Activated CD4-positive, alpha-beta T cell treated with anti-CD3 and anti-CD28 coated beads, Interleukin-2, amount 50 U/mL, for 48 hours (primary cell): ENCODE measurements at places on chromosomes 13 and 19.

DNA sequence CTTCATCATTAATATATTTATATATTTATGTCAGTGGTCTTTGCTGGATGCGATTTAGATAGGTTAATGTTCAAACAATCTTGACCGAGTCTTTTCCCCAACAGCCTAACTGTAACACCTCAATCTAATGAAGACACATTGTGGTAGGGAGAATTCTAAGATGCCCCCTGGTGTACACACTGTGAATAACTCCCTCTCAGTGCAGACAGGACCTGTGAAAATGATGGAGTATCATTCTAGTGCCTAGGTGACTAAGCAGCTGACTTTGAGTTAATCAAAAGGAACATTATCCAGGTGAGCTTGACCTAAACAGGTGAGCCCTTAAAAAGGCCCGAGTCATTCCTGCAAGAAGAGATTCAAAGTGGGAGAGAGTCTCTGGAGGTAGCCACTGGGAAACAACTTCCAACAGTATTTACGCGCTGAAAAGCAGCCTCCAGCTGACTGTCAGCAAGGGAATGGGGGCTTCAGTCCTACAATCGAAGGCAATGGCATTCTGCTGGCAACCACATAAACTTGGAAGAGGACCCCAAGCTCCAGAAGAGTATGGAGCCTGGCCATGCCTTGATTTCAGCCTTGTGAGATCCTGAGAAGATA lies 28.0 kb upstream of the KBTBD7 start:
- DNase-seq: peak; percentile 62

GRCh38 chr13:99646866-99647595 lies 145.8 kb downstream of the TM9SF2 start:
- no peak for DNase-seq

DNA sequence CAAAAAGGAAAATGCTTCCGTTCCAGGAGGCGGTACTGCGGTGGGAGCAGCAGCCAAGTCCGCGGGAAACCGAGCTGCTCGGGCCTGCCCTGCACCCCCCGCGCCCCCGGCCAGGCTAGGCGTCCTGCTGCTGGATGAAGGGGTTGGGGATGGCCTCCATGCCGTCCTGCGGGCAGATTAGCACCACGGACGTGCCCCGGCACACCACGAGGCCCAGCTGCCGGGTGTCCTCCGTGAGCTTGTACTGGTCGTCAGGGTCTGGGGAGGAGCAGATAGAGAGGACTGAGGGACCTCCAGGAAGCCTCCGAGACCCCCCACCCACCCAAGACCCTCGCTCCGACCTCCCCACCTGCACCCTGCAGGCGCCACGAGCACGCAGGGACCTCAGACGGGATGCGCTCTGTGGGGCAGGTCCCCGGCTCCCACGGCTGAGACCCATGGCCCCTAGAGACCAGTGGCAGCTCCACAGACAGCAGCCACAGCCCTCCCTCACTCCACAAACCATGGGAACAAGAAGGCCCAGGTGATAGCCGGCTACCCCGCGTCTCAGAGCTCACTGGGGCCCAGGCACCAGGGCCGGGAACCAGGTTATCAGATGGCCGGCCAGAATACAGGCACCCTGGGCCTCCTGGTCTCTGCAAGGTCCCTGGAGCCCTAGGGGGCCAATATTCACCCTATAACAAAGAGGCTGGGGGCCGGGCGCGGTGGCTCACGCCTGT lies 6.7 kb downstream of the LSM7 start:
- DNase-seq: no peak

DNA sequence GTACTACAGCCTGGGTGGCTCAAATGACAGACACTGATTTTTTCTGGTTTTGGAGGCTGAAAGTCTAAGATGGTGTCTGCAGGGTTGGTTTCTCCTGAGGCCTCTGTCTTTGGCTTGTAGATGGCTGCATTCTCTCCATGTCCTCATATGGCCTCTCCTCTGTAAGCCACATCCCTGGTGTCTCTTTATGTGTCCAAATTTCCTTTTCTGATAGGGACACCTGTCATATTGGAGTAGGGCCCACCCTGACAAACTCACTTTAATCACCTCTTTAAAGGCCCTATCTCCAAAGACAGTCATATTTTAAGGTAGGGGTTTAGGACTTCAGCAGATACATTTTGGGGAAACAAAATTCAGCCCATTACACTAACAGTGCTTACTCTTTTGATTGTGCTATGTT lies 32.0 kb upstream of the WASF3 start:
- no peak for DNase-seq

DNA sequence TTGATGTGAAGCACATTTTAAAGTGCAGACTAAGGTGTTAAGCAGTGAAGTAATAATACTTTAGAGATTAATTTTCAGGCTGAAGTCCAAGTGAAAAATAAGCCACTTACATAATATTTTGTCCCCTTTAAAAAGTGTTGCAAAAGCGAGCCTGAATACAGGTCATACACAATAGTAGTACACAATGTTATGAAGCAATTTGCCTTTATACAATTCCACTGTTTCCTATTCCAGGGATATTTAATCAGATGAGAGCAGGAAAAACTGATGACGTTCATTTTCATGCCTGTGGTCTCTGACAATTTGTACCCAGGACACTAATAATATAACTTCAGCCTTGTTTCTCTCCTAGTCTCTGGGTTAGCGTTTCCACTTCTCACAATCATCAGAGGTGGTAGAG lies 916.7 kb downstream of the PCDH9 start:
- no peak for DNase-seq

- DNase-seq: peak; percentile 78
Measured at GRCh38 chr19:43784241-43784980, 3.6 kb upstream of the KCNN4 start.

DNA sequence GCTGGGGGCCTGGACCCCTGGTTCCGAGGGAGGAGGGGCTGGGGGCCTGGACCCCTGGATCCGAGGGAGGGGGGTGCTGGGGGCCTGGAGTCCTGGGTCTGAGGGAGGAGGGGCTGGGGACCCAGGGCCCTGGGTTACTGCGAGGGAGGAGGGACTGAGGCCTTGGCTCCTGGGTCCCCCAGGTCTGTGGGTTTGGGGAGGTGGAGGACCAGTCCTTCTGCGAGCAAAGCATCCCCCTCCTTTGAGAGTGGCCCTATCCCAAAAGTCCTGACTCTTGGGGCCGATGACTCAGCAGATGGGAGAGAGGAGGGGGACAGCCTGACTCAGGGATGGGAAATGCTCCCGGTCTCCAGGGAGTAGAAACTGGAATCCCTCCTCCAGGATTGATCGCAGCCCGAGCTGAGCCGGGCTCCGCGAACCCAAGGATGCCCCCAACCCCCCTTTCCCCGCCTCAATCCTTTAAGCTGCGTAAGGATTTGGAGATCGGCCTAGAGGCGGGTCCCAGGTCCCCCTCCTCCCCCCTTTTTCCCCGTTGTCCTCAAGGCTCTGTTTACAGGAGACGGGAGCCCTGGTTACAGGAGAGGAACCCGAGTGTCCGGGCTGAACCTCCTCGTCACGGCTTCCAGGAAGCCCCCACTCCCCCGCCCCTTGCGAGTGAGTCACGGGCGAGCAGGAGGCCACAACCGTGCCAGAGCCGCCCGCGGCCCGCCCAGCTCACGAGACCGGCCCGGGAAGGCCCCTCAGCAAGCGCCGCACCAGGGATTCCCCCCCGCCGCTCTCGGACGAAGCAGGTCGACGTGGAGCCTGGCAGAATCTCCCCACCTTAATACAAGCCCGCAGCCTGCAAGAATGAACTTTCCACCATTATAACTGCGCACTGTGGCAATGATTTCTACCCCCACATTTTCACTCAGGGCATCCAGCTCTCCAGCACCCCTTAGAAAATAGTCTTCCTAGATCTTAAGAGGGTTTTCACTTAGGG lies 3.0 kb upstream of the ZFP36 start:
- peak; percentile 96 for DNase-seq

GRCh38 chr19:13077240-13077639 lies 25.4 kb downstream of the LYL1 start:
- no peak for DNase-seq

- peak; percentile 71 for DNase-seq
Measured at GRCh38 chr19:5690955-5691821, 1.1 kb downstream of the RPL36 start.

DNA sequence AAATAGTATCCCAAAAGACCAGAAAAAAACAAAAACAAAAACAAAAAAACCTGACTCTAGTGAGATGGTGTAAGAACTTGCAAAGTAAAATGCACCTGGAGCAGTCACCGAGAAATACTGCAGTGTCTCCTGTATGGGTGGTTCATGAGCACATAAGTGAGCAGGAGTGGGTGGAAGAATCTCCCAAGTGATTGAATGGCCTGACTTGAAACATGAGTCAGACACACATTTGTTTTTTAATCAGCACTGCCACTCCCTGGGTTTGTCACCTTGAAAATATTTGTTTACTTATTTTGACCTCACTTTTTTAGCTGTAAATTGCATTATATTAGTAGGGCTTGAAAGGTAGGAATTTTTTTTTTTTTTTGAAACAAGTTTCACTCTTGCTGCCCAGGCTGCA lies 2.0 kb downstream of the ZNF431 start:
- DNase-seq: no peak

DNA sequence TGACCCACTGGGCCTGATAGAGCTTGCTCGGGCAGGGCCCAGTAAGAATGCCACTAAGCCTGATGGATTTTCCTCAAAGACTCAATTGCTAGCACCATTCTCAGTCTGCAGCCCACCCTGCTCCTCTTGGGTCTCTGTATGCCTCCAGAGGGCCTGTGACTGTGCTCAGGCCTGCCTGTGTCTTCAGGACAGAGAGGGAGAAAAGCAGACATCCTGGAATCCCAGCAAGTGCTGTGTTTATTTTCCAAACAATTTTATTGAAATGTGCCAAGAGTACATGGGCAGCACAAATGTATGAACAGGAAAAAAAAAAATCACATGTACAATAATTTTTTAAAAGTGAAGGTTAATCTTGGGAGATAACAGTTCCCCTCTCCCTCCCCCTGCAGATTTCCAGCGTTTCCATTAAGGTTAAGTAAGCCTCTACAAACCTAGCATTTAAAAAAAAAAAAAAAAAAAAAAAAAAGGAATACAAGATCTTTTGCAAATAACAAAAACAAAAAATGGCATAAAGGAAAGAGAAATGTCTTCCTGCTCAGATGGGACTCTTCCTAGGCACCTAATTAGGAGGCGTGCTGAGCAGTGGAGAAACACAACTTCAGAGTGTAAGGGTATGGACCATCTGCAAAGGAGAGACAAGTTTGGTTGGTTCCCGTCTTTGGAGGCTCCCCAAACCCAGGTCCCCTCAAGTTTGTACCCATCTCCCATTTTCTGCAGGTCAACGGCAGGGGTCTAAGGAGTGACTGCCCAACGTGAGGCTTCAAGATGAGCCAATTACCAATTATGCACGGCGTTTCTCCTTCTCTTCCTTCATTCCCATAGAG lies 4.8 kb upstream of the ECH1 start:
- DNase-seq: no peak

GRCh38 chr19:29926801-29927200 lies 15.2 kb upstream of the URI1 start:
- DNase-seq: no peak

- DNase-seq: no peak
Measured at GRCh38 chr13:36275190-36276002, 22.2 kb downstream of the CCDC169 start.

- no peak for DNase-seq
Measured at GRCh38 chr13:59834801-59835200, 328.9 kb downstream of the DIAPH3 start.

DNA sequence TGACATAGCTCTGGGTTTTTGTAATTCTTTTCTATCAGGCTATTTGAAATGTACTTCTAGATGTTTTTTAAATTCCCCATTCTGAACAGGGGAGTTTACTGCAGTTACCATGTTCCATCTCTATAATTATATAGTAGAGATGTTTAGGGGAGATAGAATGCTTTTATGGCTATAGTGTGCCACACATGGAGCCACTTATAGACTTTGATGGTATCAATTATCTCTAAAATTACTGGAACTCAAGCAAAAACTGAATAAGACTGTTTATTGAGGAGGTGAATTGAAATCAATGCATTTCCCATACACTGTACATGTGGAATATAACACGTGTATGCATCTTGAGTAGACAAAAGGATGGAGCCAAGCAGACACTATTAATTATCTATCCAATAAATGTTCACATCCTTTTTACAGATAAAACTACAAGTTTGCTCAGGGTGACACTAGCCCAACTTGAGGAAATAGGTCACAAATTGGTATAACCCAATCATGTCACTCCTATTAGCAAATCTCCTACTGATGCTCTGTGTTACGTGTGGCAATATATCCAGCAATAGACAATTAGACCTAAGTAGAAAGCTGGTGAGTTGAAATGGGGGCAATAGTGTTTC lies 1882.6 kb downstream of the PCDH9 start:
- no peak for DNase-seq

- no peak for DNase-seq
Measured at GRCh38 chr19:18878858-18879578, 16.9 kb downstream of the CERS1 start.

GRCh38 chr13:31427151-31428100 lies 227.7 kb downstream of the B3GLCT start:
- no peak for DNase-seq

DNA sequence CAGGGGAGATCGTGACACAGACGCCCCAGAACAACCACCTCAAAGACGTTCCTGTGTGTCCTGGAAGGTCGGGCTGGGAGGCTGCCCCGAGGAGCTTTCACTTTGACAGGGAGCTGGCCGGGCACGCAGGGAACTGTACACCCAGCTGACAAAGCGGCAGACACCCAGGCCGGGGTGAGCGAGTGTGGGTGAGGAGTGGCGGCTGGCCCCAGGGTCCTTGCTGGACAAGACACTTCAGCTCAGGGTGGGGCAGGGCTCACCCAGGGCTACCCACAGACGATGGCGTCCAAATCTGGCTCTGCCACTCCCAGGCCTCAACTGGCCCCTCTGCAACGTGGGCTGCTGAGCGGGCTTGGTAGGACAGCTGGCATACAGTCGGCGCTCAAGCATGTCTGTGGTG lies 2.0 kb downstream of the FGF22 start:
- no peak for DNase-seq

GRCh38 chr19:292951-293350 lies 1.7 kb upstream of the PLPP2 start:
- DNase-seq: no peak

GRCh38 chr13:40819797-40820315 lies 30.4 kb downstream of the SLC25A15 start:
- DNase-seq: no peak

- DNase-seq: no peak
Measured at GRCh38 chr19:5832527-5833216, 6.8 kb downstream of the FUT6 start.

DNA sequence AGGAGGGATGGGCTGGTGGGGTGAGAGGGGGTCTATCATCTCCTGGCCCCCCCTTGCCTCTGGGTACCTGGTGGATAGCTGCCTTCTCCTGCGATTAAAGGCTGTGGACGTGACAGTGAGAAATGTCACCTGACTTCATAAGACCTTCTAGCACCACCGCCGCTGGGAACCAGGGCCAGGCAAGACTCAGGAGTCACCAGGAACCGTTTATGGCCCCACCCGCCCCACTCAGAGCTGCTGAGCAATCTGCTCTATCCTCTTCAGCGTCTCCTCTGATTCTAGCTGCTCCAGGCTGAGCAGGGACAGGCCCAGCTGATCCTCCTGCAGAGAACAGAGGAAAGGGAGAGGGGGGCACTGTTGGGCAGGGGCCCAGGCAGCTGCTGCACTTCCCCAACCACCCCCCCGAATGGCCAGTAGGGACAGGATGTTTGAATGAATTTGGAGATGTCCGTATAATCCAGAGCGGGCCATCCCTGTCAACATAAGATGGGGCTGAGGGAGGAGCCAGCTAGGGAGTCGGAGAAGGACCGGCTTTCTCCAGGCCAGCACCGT lies 10.9 kb downstream of the KLC3 start:
- DNase-seq: no peak
